ENCODE measurements at places on chromosomes 13 and 19. TPM values are rescaled to one million over a fixed set of nuclear protein-coding genes. Genes with fewer than 3 reads are reported as not detected.

DNA sequence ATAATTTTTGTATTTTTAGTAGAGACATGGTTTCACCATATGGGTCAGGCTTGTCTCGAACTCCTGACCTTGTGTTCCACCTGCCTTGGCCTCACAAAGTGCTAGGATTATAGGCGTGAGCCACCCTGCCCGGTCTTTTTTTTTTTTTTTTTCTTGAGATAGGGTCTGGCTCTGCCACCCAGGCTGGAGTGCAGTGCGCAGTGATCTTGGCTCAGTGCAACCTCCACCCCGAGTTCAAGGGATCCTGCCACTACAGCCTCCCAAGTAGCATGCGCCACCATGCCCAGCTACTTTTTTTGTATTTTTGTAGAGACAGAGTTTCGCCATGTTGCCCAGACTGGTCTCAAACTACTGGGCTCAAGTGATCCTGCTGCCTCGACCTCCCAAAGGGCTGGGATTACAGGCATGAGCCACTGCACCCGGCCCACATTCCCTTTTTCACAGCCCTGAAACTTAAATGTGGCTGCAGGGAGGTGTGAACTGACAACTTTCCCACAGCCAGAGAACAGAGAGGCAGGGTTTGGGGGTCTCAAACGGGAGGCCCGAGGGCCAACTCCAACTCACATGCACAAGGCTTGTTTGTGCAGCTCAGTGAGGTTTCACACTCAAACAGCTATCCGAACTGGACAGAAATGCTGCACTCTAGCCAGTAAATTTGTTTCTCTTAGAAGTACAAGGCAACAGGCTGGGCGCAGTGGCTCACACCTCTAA is 4.4 kb upstream of the S1PR5 start:
- DNase-seq, result no peak

GRCh38 chr13:41973247-41973741 is 12.4 kb upstream of the VWA8 start:
- no peak for DNase-seq

DNA sequence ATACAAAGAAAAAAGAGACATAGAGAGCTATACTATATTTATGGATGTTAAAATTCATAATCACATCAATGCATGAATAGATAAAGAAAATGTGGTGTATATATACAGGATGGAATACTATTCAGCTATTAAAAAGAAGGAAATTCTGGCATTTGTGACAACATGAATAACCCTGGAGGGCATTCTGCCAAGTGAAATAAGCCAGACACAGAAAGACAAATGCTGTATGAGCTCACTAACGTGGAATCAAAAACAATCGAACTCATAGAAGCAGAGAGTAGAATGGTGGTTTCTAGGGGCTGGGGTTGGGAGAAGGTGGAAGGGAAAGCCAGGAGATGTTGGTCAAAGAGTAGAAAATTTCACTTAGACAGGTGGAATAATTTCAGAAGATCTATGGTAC is 24.0 kb downstream of the UTP14C start:
- DNase-seq, result no peak

GRCh38 chr19:45251452-45252354 is 632 bp downstream of the MARK4 start:
- DNase-seq, result no peak

DNA sequence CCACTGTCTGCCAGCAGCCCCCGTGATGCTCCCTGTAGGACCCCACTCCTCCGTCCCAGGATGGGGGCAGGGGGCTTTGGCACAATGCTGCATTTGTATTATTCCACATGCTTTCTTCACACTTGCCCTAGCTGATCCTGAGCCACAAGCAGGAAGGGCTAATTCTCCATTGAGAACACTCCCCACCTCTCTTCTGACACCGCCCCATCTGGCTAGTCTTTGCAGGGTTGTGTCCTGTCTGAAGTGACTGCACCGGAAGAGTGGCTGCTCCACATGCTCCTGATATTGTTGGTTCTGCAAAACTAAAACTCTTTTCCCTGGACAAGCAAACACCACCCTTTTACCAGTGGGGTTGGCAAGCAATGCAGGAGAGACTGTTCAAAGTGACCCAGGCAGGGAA is 18.0 kb downstream of the ZNF574 start:
- no peak for DNase-seq

DNA sequence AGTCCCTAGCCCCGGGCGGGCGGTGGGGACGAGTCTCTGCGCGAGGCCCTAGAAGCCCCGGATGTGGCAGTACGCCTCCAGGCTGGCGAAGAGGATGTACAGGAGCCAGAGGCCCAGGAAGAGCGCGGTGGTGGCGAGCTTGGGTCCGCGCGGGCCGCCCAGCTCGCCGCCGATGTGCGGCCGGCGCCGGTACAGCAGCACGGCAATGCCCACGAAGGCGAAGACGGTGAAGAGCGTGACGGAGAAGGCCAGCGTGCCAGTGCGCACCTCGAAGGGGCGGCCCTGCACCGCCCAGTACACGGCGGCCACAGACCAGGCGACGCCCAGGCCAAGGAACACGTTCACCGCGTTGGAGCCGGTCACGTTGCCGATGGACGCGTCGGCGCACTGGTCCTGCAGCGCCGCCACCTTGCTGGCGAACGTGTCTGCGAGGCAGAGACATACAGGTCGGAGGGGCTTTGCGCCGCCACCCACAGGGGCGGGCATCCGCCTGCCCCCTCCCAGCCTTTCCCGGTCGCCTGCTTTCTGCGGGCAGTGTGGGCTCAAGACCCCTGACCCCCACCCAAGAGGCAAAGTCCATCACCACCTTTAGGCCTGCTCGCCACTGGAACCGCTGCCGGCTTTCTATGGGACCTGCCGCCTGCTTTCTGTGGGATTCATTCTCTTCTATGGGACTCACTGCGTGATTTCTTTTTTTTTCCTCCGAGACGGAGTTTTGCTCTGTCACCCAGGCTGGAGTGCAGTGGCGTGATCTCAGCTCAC is 10.9 kb upstream of the MEIS3 start:
- DNase-seq, result no peak

DNA sequence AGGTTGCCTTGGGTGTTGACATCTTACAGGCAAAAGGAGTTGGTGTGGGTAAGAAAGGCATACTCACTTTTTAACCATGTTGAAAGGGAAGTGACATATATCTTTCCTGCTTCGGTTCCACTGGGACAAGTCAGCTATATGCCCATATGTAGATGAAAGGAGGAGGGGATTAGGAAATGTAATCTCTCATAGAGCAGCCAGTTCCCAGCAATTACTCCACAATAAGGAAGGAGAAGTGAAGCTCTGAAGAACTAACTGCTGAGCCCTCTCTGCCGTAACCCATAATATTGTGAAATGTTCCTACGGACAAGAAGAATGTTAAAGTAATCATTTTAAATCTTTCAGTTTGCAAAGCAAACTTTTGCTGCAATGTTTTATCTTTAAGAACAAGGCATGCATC is 82.2 kb downstream of the EDNRB start:
- no peak for DNase-seq

DNA sequence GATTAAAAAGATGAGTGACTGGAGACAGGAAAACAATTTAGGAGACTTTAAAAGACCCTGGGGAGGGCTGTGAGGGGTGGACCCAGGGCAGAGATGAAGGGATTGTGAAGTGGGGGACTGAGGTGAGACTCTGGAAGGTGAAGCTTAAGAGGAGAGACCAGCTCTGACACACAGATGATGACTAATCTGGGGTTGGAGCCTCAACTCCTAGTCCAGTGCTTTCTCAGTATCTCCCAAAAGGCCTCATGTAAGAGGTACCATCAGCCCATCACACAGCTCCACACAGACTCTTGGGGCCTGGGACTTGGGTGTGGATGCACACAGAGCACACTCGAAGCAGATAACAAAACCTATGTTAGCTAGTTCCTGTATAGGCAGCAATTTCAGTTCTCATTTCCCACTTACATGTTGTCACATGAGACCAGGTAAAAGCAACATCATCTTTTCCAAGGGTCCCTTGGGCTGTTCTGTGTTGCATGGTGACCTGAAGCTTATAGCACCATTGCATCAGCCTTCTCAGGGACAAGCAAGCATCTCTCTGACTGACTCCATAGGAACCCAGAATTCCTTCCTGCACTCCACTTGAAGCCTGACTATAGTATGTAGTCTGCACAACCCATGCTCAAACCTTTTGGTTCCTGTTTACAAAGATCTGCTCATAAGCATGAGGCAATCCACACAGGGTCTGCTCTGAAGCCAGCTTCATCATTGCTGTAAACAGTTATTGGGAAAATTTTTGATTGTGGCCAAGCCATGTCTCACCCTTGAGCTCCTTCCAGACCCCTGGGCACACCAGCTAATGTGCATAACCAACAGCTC is 88.6 kb upstream of the MYCBP2 start:
- no peak for DNase-seq

DNA sequence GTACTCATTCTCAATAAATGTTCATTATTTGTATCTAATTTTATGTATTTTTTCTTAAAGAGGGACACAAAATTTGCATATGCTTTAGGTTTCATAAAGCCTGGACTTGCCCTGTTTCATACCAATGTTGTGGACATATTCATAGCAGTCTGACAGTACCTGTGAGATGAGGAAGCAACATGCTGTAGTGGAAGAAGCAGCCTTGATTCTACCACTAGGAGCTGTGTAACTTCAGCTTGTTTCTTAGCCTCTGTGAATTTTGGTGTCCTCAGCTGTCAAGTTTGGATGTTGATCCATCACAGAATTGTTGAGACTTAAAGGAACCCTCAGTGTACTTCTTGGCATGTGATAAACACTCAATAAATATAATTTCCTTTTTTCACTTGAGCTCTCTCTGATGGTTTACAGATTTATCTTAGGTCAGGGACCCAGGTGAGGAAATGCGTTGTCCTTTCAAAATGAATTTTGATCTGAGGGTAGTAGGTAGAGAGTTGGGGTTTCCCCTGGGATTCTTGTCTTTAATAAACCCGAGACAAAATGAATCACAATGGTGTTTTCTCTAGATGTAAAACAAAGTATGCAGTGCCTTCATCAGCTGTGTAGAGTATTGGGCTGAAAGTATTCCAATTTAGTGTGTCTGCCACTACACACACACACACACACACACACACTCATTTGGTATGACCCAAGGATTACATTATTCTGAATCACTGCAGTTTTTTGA is 152.1 kb downstream of the KCNRG start:
- no peak for DNase-seq

DNA sequence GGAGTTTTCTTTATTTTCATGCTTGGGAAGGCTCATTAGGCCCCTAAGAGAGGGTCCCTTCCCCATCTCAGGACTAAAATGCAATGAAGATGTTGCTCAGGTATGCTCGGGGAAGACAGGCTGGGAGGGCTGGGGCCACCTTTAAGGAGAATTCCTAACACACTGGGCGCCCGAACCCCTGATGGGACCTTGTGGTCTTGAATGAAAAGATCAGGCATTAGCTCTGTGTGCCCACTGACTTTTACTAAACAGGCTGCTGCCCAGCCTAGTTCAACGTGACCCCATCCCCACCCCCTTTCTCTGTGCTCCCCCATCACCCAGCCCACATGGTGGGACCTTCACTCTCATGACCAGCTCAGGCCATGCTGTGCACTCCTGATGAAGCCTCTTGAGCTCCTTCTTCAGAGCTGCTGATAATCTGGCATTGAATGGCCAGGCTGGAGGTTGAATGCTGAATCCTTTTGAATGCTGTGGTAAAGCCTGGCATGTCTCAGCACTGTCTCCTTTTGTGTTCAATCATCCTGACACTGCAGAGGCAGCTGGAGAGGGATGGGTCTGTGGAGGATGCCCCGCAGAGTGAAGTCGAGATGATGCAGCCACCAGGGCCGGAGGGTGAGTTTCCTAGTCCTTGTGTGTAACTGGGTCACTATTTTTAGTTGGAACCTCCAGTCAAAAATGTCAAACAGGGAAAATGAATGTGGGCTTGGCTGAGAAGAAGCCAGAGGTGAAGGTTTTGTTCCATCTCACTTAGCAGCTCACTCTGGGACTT is 209.1 kb downstream of the UQCRFS1 start:
- no peak for DNase-seq

DNA sequence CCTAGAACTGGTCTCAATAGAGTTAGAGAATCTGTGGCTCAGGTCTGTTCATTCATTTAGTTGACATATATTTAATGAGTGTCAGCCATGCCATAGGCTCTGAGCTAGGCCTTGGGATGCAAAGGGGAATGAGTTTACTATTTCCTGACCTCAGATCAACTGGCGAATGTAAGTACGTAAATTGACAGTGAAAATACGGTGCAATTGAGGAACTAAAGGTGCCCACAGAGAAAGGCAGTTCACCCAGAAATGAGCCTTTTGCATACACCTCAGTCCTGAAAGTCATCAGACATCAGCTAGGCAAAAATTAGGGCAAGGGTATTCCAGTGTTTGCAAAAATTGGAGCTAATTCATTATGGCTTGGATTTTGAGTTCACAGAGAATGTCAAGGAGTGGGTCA is 20.6 kb upstream of the UPF3A start:
- DNase-seq, result no peak

- DNase-seq, result no peak
Measured at GRCh38 chr19:2043961-2044708, 6.9 kb downstream of the MKNK2 start.

DNA sequence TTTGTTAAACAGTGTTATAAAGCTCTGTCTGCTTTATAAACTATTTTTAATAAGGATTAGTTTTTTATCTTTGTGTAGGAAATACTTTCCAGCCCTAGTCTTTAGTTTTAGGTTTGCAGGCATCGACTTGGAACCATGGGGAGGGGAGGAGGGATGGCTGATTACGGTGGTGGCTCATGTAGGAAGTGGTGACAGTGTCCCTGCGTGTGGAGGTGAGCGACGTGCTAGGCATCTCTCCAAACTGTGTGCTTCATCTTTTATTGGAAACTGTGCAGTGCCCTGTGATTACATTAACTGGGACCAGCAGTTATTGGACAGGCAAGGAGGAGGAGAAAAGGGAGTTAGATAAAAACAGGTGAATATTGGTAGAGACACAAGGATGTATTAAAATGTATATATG is 203.8 kb downstream of the ATP8A2 start:
- DNase-seq, result no peak

DNA sequence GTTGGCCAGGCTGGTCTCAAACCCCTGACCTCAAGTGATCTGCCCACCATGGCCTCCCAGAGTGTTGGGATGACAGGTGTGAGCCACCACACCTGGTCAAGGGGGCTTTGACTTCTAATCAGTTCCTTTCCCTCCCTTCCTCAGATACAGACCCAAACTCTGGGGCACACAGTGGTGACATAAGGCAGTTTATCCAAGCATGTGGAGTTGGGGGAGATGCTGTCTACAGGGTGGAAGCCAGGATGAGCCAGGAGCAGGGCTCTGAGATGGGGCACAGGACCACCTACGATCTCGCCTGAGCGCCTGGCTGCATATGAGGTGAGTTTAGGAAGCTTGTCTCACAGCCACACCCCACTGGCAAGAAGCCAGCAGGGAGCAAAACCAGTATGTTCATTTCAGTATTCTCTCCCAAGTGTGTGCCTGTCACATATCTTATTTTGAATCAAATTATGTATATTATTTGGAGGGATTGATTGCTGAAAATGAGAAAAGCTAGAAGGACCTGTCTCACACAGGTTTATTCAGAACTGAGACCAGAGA is 67.7 kb downstream of the KCTD15 start:
- no peak for DNase-seq

The REEP6 gene
- 4.4 TPM for total RNA-seq

The MUC16 gene
- total RNA-seq, result not detected

The LYPD3 gene
- 0.27 TPM for total RNA-seq

The EXOC3L2 gene
- total RNA-seq, result 11.1 TPM

The UBL3 gene
- total RNA-seq, result 26.0 TPM

The FCGBP gene
- 0.21 TPM for total RNA-seq

The RASAL3 gene
- not detected for total RNA-seq

The GJA3 gene
- total RNA-seq, result not detected

The SLC15A1 gene
- not detected for total RNA-seq

The PRSS57 gene
- not detected for total RNA-seq
